ENCODE measurements at places on chromosomes 12 and 14.

GRCh38 chr14:54782751-54783659 is 119.6 kb downstream of the GCH1 start:
- no peak for DNase-seq

DNA sequence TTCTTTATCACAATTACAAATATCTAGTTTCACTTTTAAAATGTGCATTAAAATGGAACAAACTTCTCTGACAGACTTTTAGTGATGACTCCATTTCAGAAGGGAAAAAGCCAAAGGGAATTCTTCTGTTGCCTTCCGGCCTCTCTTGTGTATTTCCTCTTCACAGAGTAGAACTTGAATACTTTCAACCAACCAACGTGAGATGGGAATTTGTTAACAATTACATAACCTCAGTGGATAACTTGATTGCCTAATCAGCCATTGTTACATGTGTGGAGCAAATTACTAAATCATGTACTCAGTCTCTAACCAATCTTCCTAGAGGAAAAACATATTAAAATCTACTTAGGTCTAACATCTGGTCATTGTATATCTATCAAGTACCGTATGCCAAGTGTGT is 291.1 kb downstream of the SYT1 start:
- DNase-seq, result no peak

- DNase-seq, result no peak
Measured at GRCh38 chr12:39442831-39443080, 164 bp downstream of the KIF21A start.

DNA sequence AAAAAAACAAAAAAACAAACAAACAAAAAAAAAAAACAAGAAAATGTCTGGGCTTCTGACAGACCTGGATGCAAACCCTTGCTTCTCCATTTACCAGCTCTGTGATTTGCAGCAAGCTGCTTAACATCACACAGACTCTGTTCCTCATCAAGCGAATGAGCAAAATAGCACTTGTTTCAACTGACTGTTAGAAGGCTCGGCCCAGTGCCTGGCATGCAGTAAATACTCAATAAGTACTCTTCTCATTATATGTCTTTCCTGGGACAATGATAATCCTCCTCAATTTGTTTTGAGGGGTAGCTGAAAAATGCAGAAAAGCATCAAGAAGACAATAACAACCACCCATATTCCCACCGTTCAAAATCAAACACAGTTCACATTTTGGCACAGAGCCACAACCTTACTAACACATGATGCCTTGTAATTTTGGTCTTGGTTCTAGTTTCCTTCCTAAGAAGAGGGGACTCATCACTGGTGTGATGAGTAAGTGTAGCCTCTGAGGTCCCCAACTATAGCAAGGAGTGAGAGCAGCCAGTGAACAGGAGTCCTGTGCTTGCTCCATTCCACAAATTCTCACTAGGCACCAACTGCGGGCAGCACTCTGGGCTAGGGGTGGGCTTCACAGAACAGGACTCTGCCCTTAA is 60.4 kb downstream of the TTC7B start:
- no peak for DNase-seq

GRCh38 chr12:105507311-105508038 is 177.0 kb downstream of the C12orf75 start:
- no peak for DNase-seq

DNA sequence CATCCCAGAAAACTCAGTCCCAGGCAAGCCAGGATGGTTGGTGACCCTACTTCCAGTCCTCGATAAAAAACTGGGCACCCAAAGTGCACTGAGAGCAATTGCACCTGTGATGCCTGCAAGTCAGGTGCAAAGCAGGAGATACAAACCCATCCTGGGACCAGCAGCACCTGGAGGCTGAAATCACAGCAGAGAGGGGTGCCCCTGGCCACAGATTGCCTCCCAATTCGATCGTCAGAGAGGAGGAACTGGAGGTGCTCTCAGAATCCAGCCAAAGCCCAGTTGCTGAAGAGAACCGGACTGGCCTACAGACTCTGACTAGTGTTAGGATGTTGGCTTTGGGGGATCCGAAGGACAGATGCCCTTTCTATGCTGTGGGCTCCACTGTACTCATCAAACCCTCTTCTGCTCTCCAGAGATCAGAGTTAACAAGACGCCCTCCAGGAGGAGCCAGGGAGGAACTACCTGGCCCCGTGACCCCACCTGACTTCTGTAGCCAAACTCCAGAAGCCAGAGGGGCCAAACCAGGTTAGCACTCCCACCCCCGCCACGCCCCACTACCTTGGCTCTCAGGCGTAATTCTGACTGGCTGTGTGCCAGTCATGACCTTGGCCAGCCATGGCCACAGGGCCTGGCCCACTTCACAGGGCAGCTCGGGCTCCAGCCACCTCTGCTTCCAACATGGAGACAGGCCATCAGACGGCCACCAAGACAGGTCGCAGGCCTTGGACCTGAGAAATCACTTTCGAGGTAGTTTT is 284.5 kb upstream of the RTL1 start:
- no peak for DNase-seq

- DNase-seq, result no peak
Measured at GRCh38 chr12:30988646-30989286, 62.2 kb downstream of the TSPAN11 start.

- DNase-seq, result no peak
Measured at GRCh38 chr14:23323838-23324454, 2.7 kb downstream of the PABPN1 start.

DNA sequence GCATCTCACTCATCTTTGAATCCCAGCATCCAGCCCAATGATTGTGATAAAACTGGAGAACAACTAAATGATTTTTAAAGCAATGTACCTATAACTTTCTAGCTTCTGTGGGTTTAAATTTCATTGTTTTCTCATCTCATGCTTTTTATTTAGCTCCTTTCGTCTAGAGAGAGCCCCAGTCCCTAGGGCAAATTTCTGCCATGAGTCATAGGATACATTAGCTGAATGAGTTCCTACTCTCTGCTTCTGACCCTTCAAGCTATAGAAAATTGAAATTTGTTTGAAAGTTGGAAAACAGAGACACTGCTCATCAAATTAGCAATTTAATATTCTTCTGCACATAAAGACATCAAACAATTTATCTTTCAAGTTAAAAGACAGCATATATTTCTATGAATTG is 113.9 kb downstream of the KIF21A start:
- DNase-seq, result no peak

GRCh38 chr12:108400900-108401480 is 61.9 kb upstream of the CMKLR1 start:
- no peak for DNase-seq

GRCh38 chr14:88834883-88835431 is 10.5 kb downstream of the TTC8 start:
- no peak for DNase-seq

DNA sequence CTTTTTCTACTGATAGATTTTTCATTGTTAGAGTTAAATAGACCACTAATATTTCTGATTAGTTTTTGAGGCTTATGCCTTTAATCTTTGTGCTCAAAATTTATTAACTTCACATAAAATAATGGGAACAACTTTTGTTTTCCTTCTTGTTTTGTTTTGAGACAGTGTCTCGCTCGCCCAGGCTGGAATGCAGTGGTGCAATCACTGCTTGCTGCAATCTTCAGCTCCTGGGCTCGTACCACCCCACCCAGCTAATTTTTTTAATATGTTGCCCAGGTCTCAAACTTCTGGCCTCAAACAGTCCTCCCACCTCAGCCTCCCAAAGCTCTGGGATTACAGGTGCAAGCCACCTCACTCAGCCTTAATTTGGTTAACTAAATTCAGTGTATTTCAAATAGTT is 16.8 kb downstream of the SCFD1 start:
- no peak for DNase-seq

DNA sequence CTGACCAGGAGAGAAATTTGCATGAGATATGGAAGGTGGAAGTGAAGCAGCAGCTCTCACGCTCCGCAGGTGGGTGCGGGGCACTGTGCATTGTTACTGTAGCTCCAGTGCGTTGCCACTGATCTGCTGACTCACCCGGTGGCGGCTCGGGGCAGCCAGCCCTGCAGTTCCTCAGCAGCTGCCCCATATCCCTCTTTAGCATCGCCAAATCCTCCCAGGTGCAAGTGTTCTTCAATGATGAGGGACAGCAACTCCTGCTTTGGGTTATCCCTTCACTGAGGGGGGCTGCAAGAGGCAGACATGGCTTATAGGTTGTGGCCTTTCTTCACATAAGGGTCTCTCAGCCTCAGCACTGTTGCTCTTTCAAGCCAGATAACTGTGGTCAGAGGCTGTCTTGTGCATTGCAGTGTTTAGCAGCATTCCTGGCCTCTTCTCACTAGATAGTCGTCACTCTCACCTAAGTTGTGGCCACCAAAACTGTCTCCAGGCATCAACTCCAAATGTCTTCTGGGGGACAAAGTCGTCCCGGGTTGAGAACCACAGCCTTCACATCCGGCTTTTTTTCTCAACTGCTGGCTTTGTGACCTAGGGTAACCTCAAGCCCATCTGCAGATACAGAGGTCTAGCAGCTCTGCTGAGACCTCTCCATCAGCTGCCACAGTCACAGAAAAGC is 180.8 kb downstream of the EFCAB11 start:
- peak; percentile 45 for DNase-seq

GRCh38 chr14:93712079-93712837 is 76.0 kb downstream of the PRIMA1 start:
- no peak for DNase-seq

DNA sequence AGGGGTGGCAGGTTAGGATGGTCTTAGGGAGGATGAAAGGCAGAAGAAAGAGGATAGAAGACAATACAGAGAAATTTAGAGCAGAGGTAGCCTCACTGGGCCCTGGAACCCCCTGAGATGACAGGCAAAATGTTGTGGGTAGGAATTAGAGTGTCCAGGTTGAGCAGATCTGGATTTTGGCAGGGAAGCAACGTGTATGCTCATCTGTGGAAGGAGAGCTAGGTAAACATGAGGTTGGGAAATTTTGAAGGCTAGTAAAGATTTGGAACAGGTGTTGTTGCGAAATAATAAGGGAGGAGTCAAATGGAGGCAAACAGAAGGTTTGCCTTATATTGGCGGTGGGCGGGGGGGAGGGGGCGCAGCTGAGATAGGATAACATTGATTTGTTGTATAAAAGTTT is 5.3 kb downstream of the HSD17B6 start:
- no peak for DNase-seq

GRCh38 chr14:75051556-75051899 is 261 bp upstream of the MLH3 start:
- no peak for DNase-seq

GRCh38 chr14:32090686-32091085 is 13.6 kb downstream of the ARHGAP5 start:
- no peak for DNase-seq

DNA sequence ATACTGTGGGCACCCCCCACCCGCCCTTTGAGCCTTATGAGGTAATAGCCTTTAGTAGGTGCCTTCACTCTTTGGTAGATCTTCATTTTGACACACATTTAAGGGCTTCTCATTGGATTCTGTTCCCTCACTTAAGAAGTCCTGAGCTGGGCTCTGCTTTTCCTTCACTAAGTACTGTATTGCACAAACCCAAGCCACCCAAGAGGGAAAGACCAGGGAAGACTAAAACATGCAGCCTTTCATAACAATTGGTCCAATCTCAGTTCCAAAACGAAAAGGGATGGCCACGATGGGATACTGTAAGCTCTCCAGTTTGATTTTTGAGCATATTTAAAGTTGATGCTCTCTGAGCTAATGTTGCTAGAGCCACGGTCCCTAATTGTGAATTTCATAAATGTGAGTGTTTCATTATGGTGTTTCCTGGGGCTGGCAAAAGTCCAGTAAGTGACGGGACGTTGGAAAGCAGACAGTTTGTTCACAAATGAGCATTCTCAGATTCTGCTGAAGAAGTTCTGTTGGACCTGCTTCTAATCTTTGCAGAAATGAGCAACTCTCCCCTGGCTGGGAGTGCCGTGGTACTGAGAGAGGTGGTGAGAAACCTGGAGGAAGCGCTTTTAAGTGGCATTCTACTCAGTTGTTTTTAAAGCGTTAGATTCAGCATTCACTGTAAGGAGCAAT is 9.4 kb downstream of the SSPN start:
- no peak for DNase-seq

GRCh38 chr12:685388-685787 is 22.1 kb upstream of the NINJ2 start:
- peak; percentile 93 for DNase-seq

DNA sequence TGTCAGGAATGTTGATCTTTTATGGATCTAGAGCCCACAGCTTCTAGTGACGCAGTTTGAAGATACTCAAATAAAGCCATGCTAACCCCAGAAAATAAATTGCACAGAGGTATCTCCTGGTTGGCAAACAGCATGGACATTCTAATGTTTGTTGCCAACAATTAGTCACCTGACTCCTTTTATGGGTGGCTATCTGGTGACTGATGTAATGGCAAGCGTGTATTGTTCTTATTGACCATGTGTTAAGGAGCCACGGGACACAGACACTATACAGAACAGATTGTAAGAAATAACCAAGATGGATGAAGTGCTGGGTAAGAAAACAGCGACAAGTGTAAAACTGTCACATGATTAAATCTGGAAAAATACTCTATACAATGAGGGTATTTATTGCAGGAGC is 401.3 kb upstream of the PDE3A start:
- no peak for DNase-seq

DNA sequence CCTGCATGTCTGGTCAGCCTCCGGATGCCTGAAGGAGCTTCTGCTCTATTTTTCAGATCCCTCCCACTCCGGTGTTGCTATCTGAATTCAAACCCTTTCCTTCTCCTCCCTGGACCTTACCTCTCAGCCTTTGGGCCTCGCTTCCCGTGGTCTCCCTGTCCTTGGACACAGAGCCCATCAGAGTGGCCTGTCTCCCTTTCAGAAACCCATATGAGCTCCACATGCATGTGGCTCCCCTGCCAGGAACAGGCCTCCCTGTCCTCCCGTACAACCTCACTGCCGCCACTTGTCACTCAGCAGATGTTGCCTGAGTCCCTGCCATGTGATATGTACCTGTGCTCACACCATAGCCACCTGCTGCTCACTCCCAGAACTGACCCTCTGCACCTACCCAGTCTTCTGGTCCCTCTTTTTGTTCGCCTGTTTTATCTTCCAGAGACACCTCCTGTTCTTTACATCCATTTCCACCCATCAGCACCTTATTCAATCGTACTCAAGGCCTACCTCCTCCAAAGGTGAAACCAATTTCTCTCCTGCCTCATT is 182.5 kb downstream of the ZFP36L1 start:
- DNase-seq, result no peak

DNA sequence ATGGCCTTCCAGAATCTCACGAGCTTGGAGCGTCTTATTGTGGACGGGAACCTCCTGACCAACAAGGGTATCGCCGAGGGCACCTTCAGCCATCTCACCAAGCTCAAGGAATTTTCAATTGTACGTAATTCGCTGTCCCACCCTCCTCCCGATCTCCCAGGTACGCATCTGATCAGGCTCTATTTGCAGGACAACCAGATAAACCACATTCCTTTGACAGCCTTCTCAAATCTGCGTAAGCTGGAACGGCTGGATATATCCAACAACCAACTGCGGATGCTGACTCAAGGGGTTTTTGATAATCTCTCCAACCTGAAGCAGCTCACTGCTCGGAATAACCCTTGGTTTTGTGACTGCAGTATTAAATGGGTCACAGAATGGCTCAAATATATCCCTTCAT is 92.2 kb downstream of the FLRT2 start:
- DNase-seq, result no peak

DNA sequence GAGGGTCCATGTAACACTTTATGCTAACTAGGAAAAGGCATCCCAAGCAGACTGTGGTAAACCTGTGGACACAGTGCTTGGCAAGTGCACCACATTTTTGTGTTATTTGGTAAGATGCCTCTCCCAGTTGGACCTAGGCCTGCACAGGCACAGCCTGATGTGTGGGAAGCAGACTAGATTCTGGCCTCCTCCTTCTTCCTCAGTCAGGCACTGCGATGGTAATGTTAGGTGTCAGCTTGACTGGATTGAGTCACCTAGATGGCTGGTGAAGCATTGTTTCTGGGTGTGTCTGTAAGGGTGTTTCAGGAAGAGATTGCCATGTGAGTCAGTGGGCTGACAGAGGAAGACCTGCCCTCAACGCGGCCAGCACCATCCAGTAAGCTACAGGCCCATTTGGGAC is 25.3 kb upstream of the RHOJ start:
- no peak for DNase-seq
